ENCODE measurements at places on chromosomes 12 and 14.

DNA sequence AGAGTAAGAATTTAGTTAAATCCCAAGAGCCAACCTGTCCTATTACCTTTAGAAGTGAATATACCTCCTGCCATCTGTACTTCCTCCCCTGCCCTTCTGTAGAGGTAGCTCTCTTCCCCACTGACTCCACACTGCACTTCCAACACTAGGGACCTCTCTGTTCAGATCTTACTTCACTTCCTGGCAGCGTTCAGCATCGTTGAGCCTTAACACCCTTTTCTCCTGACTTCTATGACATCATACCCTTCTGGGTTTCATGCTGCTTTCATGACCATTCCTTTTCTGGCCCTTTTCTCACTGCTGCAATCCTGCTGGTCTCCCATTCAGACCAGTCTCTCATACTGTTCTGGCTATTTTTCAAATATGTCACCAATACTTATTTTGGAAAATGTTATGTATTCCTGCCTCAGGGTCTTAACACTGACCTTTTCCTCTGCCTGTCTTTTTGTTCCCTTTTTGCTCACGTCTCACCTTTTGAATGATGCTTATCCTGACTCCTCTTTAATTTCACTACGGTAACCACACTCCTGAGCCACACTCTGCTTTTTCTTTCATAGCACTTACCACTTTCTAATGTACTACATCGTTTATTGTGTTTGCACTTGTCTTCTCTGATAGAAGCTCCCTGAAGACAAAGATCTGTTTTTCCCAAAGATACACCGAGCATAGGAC is 67.6 kb downstream of the PLEKHA5 start:
- DNase-seq = no peak

- DNase-seq = no peak
Observed at GRCh38 chr12:80320121-80320678, 123.8 kb upstream of the PTPRQ start.

DNA sequence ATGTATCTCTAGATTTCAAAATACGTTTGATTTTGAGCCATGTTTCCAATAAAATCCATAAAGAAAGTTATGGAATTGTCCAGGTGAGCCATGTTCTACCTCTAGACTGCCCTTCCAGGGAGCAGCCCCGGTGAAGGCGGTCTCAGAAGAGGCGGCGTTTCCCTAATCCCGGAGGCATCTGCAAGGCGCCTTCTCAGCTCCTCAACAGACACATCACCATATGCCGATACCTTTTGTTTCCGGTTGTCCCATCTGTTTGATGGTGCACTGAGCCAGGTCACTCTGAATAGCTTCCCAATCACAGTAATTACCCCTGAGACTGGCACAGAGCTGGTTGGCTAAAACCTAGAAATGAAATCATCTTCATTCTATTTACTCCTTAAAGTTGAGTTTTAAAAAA is 305.5 kb upstream of the FKBP4 start:
- DNase-seq = no peak

DNA sequence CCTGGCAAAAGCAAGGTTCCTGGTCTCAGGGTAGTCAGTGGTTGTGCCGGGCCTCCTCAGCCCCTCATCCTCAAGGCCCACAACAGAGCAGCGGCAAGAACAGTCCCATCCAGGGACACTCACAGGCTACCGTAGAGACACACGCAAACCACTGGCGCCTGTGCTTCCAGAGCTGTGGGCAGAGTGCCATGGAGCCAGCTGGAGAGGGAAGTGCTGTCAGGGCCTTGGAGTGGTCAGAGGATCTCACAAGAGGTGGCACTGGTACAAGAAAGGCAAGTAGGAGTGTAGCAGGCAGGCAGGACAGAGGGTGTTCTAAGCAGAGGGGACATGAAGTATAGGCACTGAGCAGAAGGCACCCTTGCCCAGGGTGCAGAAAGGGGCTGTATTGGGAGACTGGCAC is 34.6 kb downstream of the ANKRD9 start:
- no peak for DNase-seq

GRCh38 chr14:87082917-87083316 is 910.1 kb downstream of the GALC start:
- DNase-seq = no peak

GRCh38 chr14:101834397-101834796 is 72.9 kb downstream of the PPP2R5C start:
- DNase-seq = no peak

DNA sequence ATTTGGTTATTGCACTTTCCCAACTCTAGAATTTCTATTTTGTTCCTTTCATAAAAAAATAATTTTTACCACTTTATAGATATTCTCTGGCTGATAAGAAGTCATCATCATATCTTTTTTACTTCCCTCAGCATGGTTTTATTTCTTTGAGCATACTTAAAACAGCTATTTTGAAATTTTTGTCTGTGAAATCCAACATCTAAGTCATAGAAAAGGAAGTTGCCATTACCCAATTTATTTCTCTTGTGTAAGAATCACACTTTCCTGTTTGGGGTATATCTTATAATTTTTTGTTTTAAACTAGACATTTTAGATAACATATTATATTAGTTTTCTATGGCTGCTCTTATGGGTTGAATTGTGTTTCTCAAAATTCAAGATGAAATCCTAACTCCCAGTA is 400.2 kb upstream of the OR4E1 start:
- no peak for DNase-seq

GRCh38 chr12:3152011-3152511 is 74.9 kb downstream of the TSPAN9 start:
- no peak for DNase-seq

GRCh38 chr14:63555572-63555971 is 12.4 kb upstream of the PPP2R5E start:
- DNase-seq = no peak

GRCh38 chr14:75877292-75877691 is 104.5 kb downstream of the TGFB3 start:
- DNase-seq = no peak

GRCh38 chr12:76611533-76611932 is 52.0 kb upstream of the OSBPL8 start:
- DNase-seq = no peak

Measured in ecto neural progenitor cell (in vitro differentiated cells).